RWPE1 (cell line): ENCODE measurements at places on chromosomes 2 and 18.

GRCh38 chr18:52323802-52324201 lies 16.2 kb upstream of the DCC start:
- DNase-seq, result no peak

GRCh38 chr2:99922664-99923063 lies 219.7 kb downstream of the AFF3 start:
- no peak for DNase-seq

DNA sequence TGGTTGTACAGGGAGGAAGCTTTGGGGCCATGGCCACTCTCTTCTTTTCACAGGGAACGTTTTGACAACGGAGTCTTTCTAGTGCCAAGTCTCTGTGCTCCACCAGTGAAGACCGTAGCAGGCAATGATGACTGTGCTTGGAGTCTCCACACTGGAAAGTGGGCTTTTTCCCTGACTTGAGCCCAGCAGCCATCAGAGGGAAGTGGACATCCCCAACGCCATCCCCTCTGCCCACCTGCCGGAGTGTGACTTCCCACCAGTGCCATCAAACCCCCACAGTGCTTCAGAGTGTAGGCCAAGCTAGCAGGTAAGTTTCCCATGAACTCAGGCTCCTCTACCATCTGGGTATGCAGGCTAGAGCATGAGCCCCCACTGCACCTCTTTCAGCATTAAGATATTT lies 78.7 kb downstream of the APOB start:
- DNase-seq, result no peak

DNA sequence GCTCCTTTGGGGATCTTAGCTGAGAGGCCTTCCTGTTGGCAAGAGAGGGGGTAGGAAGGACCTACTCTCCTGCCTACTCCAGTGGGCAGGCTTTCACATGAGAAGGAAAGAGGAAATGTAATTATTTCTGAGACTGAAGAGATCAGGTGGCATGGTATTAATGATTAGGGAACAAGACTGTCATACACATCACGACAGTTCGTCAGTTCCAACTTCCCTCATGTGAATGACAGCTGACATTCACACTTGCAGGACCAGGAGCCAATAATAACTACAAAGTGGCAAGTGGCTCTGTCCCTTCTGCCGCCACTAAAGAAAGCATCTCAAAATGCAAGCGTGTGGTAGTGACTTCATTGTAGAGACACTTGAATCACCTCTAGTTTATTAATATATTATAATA lies 90.0 kb downstream of the ZCCHC2 start:
- no peak for DNase-seq

- no peak for DNase-seq
Observed at GRCh38 chr2:26754972-26755670, 9.0 kb upstream of the SLC35F6 start.

- DNase-seq, result no peak
Observed at GRCh38 chr2:126889496-126890135, 9.1 kb upstream of the TEX51 start.

- DNase-seq, result no peak
Observed at GRCh38 chr2:155054712-155055111, 356.2 kb downstream of the KCNJ3 start.

DNA sequence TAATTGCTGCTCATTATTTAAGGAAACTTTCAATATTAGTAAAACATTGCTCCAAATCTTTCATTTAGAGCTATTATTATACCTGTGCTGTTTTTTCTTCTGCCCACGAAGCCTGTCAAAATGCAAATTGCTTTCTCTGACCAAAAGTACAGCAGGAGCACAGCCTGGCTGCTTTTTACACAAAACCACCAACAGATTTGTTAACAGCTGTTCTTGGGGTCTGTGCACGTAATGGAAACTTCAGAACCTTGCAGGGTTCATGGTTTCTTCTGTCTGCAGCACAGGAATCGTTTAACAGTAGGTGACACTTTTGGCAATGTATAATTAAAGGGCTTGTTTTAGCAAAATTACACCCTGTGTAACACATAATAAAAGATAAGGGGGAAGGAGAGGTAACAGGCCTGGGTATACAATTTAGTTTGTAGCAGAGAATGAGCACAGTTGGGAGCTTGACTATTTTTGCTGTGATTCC lies 447.3 kb downstream of the KCNJ3 start:
- no peak for DNase-seq

- DNase-seq, result no peak
Observed at GRCh38 chr2:195352581-195352980, 304.4 kb upstream of the SLC39A10 start.

DNA sequence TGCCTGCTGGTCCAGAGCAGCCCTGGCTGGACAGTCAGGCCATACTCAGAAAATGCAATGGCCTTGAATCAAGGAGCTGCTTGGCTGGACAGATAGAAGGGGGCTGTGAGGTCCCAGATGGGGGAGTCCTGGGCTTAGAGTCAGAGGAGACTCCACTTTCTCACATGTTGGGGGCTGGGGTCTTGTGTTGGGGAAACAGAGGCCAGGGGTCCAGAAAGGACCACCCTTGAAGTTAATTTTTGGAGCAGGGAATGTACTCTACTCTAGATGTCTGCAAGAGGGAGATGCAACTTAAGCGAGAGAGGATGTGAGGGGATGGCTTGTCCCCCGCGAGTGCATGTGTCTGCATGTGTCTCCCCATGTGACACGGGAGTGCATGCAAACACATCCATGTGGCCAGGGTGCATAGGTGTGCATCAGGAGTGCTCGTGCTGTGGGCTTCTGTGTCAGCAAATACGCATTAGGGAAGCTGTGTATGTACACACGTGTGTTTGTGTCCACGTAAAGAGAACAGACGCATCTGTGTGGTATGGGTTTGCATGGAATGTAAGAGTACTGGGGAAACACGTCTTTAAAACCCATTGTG lies 303.2 kb downstream of the MYCN start:
- no peak for DNase-seq

DNA sequence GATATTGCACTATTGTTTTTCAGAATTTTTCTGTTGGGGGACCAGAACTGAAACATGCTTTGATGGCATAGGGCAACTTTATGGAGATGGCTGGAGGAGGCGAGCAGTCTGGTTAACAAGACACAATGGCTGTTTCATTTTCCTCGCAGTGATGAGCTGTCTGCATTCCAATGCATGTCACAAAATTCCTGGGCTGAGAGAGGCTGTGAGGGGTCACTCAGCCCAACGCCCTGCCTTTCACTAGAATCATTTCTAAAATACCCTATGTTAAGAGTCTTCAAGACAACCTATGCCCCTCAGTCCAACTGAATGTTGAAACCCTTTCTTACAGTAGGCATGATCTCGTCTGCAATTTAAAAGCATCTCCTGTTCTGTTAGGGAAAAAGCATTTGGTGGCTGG lies 1090.0 kb downstream of the BCL11A start:
- no peak for DNase-seq

DNA sequence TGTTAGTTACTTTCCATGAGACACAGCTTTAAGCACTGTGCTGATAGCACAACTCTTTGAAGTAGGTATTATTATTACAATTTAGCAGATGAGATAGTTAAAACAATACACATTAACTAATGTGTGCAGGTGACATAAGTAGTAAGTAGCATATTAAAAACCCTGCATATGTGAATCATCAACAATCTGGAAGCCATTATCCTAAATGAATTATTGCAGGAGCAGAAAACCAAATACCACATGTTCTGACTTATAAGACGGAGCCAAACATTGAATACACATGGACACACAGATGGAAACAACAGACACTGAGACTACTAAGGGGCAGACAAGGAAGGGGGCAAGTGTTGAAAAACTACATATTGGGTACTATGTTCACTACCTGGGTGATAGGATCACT lies 300.3 kb upstream of the GULP1 start:
- no peak for DNase-seq

DNA sequence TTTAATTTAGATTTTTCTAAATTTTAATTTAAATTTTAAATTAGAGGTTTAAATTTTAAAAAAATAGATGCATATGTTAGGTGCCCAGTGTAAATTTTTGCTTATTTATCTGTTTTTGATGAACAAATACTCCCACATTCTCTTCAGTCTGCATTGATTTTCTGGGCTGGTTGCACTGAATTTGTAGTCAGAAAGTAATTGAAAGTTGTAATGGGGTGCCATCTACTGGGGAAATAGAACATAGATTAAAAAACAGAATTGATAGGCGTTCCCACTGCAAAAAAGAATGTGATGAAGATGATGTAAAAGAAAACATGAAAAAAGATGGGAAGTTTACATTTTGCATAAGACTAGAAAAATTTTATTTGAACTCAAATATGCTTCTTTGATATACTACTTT lies 51.7 kb upstream of the CCDC85A start:
- DNase-seq, result peak; percentile 42

DNA sequence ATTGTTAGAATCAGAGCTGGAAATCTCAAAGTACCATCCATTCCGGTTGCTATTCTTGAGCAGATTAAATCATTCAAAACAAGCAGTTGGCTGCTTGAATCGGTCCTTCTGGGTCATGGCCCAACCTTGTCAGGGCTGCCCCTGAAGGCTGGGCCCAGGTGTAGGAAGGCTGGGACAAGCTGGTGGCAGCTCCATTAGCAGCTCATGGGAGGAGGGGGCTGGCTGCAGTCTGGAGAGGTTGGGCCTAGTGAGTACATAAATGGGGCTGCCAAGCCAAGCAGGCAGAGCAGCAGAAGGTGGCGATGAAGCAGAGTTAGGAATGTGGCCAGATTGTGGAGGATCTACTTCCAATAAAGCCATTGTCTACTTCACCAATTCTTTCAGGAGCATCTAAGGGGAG lies 81.4 kb downstream of the ADCYAP1 start:
- no peak for DNase-seq
